Suprapubic skin (tissue), 4 donors: ENCODE measurements at places on chromosomes 3 and 15. TPM values are rescaled to one million over a fixed set of nuclear protein-coding genes. Genes with fewer than 3 reads are reported as not detected.

- H3K4me3 ChIP-seq: no peak overlapping the region
- no peaks in the 10 kb centered on the region for H3K36me3 ChIP-seq
- no peaks in the 10 kb centered on the region for H3K27me3 ChIP-seq
- H3K4me1 ChIP-seq: no peaks in the 10 kb centered on the region
These were observed 62.9 kb upstream of the GCNT3 start for GRCh38 chr15:59548501-59549226.

- H3K27ac ChIP-seq: no peak overlapping the region
- H3K36me3 ChIP-seq: no peaks in the 10 kb centered on the region
- DNase-seq: no peak
- no peak overlapping the region for H3K4me3 ChIP-seq
These were observed 138.8 kb downstream of the RBPMS2 start for GRCh38 chr15:64636556-64636955.

Gene CACNA2D2
- total RNA-seq: 5.6 TPM

Gene IGSF11
- total RNA-seq: 9.6 TPM

GRCh38 chr3:31300456-31301443, 232.0 kb upstream of the STT3B start:
- H3K27ac ChIP-seq: no peak overlapping the region
- H3K36me3 ChIP-seq: no peaks in the 10 kb centered on the region
- H3K4me1 ChIP-seq: no peaks in the 10 kb centered on the region
- no peak for DNase-seq

GRCh38 chr3:67468511-67468910, 185.9 kb downstream of the SUCLG2 start:
- no peak overlapping the region for H3K4me3 ChIP-seq
- no peaks in the 10 kb centered on the region for H3K4me1 ChIP-seq
- peaks cover 5% of the 10 kb centered on the region for H3K36me3 ChIP-seq
- H3K27ac ChIP-seq: no peak overlapping the region

- peaks cover 56% of the 10 kb centered on the region for H3K36me3 ChIP-seq
- H3K4me3 ChIP-seq: no peak overlapping the region
- no peak for DNase-seq
- no peaks in the 10 kb centered on the region for H3K27me3 ChIP-seq
These were observed 3.2 kb downstream of the MRPL46 start for GRCh38 chr15:88463870-88464532.

GRCh38 chr15:70348581-70349344, 251.0 kb upstream of the TLE3 start:
- no peaks in the 10 kb centered on the region for H3K27me3 ChIP-seq
- H3K36me3 ChIP-seq: no peaks in the 10 kb centered on the region
- H3K4me3 ChIP-seq: no peak overlapping the region
- H3K4me1 ChIP-seq: peaks cover 22% of the 10 kb centered on the region

Gene TUSC7
- total RNA-seq: not detected

- DNase-seq: no peak
- H3K27me3 ChIP-seq: peaks cover 42% of the 10 kb centered on the region
- H3K36me3 ChIP-seq: no peaks in the 10 kb centered on the region
These were observed 31.6 kb upstream of the GATA2 start for GRCh38 chr3:128524374-128525299.

Gene CMSS1
- total RNA-seq: 13.2 TPM
